ENCODE measurements at places on chromosomes 1 and 21.
A peak's percentile ranks its signal among the peaks of the same experiment; 100 is the strongest.

DNA sequence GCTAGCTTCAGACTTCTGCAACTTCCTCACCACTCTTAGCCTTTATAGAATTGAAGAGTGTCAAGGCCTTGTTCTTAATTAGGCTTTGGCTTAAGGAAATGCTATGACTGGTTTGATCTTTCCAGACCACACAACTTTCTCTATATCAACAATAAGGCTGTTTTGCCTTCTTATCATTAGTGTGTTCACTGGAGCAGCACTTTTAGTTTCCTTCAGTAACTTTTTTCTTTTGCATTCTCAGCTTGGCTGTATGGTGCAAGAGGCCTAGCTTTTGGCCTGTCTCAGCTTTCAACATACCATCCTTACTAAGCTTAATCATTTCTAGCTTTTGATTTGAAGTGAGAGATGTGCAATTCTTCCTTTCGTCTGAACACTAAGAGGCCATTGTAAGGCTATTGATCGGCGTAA lies 8.6 kb downstream of the PRKACB start:
- DNase-seq: no peak

DNA sequence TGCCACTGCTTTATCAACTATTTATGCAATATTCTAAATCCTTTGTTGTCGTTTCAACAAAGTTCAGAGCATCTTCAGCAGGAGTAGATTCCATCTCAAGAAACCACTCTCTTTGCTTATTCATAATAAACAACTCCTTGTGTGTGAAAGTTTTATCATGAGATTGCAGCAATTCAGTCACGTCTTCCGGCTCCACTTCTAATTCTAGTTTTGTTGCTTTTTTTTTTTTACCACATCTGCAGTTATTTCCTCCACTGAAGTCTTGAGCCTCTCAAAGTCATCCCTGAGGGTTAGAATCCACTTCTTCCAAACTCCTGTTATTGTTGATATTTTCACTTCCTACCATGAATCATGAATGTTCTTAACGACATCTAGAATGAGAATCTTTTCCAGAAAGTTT lies 14.8 kb upstream of the ETS2 start:
- DNase-seq: no peak

DNA sequence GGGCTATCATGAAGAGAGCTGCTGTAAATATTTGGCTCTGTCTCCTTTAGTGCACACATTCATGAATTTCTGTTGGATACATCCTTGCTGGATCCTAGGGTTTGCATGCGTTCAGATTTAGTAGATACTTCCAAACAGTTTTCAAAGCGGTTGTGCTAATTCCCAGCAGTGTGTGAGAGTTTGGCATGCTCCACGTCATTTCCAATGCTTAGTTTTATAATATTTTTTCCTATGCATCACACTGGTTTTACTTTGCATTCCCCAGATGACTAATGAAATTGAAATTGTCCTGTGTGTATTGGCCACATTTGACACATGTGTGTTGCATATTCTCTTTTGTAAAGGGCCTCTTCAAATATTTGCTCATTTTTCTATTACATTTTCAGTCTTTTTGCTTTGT lies 18.5 kb upstream of the AADACL3 start:
- DNase-seq: no peak

DNA sequence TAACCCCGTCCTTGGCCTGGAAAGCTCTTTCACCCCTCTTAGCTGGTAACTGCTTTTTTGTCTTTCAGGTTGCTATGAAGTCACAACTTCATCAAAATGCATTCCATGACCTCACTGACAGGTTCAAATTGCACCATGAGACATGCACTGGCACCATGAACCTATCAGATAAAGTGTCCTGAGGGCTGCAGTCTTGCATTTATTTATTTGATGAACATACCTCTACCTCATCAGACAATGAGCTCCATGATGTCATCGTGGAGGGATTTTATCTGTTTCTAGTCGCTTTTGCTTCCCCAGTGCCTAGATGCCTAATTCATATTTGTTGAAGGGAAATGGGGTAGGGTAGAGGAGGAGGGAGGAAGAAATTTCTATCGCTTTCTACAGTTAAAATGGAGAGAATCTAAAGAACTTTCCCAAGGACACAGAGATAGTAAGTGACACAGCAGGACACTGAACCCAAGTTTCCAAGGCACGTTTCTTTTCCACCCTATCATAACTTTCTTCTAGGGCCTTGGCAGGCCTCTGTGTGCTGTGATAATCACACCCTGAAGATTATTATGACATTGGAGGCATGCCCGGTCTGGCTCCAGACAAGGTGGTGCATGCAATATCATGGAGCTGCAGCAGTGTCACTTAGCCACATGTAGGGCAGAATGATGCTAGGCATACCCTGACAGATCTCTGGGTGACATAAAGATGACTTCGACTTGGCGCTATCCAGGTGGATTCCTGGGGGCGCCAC lies 69.5 kb downstream of the CD58 start:
- no peak for DNase-seq

DNA sequence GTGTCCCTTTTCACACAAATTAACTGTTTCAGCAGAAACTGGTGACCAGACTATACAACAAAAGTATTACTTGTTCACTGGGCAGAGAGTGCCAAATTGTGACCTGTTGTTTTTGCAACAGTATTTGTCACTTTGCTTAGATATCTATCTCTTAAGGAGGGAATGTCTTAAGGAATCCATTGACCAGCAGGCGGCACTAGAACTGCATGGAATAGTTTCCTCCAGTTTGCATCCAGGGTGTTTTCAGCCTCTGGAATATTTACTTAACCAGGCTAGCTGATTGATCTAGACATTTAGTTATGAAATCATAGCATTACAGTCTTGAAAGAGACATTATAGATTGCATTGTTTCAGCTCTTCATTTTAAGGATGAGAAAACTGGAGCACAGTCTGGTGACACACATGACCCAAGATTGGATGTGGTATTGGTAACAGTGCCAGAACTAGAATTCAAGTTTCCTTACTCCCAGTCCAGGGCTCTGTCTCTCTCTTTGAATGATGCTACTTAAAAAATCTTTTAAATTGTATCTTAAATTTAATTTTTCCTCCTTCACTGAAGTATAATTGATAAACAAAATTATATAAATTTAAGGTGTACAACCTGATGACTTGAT lies 16.9 kb downstream of the RPTN start:
- peak; percentile 52 for DNase-seq

DNA sequence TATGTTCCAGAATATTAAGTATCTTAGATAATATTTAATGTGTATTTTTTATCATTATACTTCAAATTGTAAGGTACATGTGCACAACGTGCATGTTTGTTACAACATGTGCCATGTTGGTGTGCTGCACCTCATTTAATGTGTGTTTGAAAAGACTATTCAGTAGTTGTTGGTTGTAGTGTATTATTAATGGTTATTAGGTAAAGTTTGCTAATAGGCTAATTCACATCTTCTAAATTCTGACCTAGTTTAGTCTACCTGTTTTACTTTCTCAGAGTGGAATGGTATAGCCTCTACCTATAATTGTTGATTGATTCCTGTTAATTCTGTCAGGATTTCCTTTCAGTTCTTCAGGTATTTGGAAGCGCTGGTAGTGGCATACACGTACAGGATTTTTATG lies 153.0 kb downstream of the NCAM2 start:
- DNase-seq: no peak

GRCh38 chr1:150269451-150269850 lies 635 bp upstream of the APH1A start:
- no peak for DNase-seq

- DNase-seq: no peak
These were observed 207.1 kb downstream of the ADGRL2 start for GRCh38 chr1:82007804-82008203.

DNA sequence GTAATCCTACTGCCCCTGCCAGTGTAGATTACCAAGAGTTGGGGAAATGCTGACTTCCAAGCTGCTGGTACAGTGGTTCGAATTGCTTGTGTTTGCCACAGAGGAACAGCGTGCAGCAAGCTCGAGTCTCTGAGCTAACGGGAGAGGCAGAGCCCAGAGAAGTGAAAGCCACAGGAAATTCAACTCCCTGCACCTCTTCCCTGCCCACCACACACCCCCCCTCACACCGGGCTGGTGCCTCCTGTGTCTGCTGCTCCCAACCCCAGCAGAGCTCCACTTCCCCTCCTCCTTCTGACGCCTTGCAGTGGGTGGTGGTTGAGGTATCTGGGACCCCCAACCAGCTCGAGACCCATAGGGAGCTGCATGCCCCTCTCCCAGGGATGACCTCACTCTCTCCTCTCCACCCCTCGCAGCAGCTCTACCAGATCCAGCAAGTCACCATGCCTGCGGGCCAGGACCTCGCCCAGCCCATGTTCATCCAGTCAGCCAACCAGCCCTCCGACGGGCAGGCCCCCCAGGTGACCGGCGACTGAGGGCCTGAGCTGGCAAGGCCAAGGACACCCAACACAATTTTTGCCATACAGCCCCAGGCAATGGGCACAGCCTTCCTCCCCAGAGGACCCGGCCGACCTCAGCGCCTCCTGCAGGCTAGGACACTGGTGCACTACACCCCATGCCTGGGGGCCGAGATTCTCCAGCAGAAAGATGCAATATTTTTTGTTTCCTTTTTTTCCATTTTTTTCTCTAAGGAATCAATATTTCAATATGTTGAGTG lies 13.1 kb upstream of the KCNQ4 start:
- DNase-seq: no peak

DNA sequence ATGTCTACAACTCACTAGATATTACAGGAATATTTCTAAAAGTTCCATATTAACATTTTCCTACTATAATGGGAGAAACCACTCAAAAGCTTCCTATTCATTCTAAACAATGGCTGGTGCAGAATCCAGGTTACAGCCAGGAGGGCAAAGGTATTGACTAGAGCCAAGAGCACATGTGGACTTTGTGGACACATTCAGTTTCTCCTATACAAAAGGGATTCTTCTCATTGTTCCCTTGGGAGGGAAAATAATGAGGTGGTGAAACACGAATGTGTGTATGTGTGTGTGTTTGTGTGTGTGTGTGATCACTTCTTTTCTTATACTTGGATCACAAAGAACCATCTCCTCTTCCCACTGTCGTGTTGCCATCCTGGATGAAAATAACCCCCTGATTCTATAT lies 1000.0 kb downstream of the ADGRL2 start:
- DNase-seq: no peak

DNA sequence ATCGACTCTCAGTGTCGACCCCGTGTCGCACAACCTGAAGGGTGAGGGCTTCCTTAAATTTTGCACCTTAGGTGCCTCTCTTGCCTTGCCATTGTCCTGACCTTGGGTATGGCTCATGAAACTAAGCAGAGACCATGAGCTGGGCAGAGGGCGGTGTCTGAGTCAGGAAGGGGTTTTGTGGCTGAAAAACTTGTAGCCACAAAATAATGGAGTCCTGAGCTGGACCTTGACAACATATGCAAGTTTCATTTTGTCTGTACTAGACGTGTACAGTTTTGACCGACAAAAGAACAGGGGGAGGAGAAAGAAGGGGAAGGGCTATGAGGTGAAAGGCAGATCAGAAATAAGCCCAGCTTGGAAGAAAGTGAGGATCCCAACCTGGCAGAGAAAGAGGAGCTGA lies 8.3 kb upstream of the RUNX1 start:
- DNase-seq: no peak

GRCh38 chr1:53408755-53409129 lies 50.5 kb upstream of the DMRTB1 start:
- no peak for DNase-seq

DNA sequence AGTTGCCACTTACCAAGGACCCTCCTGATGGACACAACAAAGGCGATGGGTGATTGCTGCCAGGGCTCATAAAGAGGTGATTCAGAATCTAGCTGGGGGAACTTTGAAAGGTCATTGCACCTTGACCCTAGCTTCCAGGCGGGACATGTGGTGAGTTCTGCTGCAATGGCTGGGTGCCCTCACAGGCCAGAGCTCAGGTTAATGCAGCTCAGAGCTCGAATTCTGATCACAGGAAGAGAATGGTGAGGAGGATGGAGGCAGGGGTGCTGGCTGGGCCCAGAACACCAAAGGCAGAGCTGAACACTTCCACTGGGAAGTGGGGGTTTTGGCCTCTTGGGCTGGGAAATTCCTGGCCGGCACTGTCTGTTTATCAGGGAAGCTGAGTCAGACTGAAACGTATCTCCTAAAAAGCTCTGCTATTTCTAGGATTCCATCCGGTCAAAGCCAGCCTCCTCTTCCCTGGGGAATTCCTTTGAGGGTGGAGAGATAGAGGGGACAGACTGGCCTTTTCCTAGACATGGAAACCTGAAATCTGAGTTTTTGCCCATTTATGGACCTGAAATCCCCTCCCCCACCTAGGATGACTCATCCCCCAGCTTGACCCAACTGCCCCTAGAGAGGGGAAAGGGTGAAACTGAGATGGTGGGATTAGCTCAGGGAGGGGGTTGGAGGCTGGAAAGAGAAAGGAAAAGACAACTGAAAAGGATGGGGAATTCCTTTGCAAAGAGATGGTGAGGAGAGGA lies 27.2 kb downstream of the NUAK2 start:
- no peak for DNase-seq

GRCh38 chr1:159829273-159829634 lies 2.6 kb downstream of the SLAMF8 start:
- peak; percentile 69 for DNase-seq

- no peak for DNase-seq
These were observed 210.6 kb downstream of the ROR1 start for GRCh38 chr1:63984257-63984929.

GRCh38 chr1:20949871-20950590 lies 162.9 kb upstream of the HP1BP3 start:
- DNase-seq: no peak

DNA sequence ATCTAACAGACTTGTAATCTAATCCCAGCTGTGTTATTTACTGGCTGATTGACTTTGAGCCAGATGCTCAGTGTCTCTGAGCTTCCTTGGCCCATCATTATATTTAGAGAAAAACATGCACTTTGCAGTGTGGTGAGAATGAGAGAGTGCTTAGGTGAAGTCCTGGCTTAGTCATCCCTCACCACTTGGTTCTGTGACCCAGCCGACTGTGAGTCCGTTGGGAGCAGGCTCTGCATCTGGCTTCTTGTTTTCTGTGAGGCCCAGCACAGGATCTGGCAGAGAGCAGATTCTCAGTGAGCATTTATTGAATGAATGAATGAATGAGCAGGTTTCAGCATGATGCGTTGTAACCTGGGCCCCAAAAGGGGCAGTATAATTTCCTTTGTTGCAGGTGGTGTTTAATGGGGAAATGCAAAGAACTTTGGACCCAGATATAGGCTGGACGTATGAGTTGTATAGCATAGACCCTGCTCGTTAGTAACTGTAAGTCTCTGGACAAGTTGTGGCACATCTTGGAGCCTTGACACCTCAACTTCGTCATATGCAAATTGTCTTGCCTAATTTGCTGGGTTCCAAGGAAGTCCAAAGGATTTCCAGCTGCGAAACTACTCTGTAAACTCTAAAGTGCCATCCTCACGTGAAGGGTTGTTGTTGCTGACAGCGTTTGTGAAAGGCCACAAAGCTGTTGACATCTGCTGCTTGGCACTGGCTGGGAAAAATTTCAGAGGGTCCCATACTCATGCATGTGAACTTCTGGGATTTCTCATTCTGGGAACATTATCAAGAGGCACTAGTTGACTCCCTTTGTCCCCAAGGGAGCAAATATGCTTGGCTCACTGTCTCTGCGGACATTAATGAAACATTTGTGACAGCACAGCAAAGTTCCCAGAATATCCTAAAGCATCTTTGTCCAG lies 138.8 kb upstream of the USP24 start:
- DNase-seq: no peak
